ENCODE measurements at places on chromosomes 2 and 18. TPM values are rescaled to one million over a fixed set of nuclear protein-coding genes. Genes with fewer than 3 reads are reported as not detected.
A peak's percentile ranks its signal among the peaks of the same experiment; 100 is the strongest.

The CPO gene
- total RNA-seq: not detected

The CTAGE1 gene
- total RNA-seq: not detected

The KATNAL2 gene
- total RNA-seq: 0.54 TPM

The FIGN gene
- total RNA-seq: not detected

GRCh38 chr18:6109743-6110142, 214.4 kb upstream of the TMEM200C start:
- DNase-seq: no peak

GRCh38 chr2:226995625-226996041, 159.8 kb downstream of the RHBDD1 start:
- no peak for DNase-seq

GRCh38 chr2:41763141-41763540, 284.7 kb upstream of the PKDCC start:
- no peak for DNase-seq

GRCh38 chr18:76604935-76605240, 109.8 kb upstream of the ZNF516 start:
- no peak for DNase-seq

DNA sequence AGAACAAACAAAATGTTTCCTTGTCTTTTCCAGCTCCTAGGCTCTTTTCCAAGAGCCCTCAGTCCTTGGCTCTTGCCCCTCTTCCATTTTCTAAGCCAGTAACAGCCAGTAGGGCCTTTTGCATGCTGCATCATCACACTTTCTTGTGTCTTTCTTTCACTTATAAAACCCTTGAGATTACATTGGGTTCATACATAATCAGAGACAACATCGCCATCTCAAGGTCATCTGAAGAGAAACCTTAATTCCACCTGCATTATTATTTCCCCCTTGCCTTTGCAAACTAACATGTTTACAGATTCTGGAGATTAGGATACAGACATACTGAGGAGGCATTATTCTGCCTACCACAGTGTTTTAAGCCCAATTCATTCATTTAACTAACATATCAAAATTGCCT, 697.3 kb downstream of the TRIB2 start:
- no peak for DNase-seq

- DNase-seq: no peak
Measured at GRCh38 chr2:232146294-232146693, 184.8 kb downstream of the DIS3L2 start.

GRCh38 chr2:219658196-219658846, 30.9 kb downstream of the SLC4A3 start:
- no peak for DNase-seq

GRCh38 chr2:143802242-143802641, 673.0 kb downstream of the ARHGAP15 start:
- DNase-seq: no peak

DNA sequence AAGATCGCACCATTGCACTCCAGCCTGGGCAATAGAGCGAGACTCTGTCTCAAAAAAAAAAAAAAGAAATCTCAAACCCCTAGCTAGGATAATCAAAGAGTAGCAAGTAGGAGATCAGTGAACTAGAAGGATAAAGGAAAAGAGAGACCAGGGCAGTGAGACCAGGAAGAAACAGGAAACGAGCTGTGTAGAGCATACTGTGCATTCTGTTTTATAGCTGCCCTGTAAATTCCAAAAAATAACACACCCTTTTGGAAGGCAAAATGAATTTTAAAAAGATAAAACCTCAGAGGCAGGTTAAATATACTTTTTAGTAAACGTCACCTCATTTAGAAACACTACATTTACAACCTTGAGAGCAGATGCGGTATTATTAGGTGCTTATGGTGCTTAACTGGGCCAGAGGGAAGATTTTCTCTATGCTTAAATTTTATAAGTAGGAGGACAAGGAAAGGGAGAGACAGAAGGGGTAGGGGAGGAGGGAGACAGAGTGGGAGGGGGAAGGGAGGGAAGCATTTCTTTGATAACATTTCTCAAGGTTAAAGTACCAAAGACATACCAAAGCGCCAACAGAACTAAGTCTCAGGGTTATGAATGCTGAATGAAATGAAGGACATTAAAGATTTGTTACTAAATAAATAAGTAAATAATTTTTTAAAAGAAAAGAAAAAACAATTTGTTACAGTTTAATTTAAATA, 30.1 kb downstream of the FEZ2 start:
- DNase-seq: no peak

DNA sequence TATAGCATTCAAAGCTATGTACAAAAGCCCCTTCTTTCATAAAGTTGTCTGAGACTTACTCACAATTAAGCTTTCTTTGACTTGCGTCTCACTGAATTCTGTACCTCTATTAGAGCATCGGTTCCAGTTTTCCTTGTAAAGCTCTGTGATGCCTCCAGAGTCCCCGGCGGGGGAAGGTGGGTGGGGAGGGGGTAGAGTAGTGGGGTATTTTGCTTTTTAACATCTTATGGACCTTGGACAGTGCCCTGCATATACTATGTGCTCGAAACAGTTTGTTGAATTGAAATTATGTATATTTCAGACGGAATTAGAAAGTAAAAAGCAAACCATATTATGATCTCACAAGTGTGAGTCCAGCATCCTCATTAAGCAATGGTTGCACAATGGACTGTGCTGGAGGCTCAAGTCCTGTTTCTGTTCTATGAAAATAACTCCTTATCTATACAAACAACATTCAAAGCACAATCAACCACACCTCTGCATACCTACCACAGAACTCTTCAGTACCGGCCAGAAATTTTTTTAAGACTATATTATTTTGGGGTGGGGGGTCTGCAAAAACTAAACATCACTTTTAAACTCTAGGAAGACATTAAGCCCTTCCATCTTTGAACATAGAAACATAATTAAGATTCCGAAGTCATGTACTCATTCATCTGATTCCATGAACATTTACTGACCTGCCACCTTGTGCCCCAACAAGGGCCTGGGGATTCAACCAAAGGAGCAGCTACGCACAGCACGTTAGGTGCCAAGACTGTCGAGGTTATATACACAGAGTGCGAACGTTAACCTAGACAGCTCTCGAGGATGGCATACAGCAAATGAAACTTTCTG, 908 bp downstream of the STAT1 start:
- no peak for DNase-seq

- DNase-seq: peak; percentile 92
Measured at GRCh38 chr2:101308432-101309210, at the start of gene RNF149. TSS of gene RNF149 (minus strand) at chr2:101308701. CDS start at chr2:101308588, 113 bp downstream.
